ENCODE measurements at places on chromosomes 4 and X.

DNA sequence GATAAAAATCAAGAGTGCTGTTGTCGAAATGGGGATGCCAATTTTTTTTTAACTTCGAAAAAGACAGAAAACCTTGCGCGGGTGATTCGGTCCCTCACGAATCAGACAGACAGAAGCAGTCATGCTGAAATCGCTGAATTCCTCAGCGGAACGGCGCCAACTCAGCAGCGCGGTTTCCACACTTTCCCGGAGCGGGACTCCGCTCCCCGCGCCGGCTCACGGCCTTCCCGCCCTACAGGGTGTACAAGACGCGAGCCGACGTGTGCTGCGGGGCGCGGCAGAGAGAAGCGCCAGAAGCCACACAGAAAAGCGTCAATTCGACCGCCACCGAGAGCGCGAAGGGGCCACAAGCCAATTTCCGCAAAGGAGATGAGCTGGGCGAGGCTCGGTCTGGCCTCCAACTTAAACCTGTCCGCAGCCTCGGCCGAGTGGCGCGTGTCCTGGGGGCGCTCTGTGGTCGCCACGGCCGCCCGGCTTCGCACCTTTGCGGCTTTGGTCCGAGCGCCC, 1.3 kb downstream of the NEXMIF start:
- no peak for DNase-seq

DNA sequence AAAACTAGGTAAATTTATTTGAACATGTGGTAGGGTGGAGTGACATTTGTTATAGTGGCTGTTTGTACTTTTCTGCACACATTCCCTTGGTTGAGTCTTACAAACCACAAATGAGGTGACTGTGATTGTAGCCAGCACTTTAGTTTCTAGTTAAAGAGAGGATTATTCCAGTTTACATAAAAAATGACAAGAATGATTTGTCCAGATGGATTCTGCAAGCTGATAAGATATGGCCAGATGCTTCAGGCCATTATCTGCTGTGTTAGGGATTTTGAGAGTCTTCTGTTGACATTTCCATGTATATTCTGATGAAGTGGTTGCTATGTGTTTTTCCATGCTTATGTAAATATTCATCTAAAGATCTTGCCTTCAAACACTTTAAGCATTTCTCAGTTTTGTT, 31.0 kb upstream of the PDE5A start:
- DNase-seq = no peak

DNA sequence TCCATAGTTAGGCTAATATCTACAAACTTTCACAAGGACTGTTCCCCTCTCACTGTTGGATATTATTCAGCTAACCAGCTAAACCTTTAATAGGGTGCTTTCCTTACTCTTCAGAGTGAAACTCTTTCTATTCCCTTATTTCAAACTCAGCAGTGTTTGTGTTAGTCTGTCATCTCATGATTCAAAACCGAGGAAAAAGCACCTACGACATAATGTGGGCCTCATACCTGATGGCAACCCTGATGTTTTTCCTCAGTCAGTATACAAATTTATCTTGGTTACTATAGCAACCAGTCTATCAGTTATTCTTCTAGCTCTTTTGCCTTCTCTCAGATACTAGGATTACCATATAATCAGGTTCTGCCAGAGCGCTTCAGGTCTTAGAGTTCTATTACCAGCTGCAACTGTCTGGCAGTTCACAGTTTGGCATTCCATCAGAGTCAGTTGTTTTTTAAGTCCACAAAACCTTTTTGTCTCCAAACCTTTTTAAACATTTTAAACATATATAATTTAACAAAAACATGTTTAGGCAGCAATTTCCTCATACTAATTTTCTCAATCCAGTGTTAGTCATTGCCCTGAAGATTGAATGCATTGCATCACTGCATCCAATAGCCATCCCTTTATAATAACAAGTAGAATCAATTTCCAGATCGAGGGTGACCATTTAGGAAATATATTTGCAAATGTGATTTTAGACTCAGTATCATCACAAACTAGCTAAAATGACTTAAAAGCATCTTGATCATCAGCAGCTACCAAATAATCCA, 7.4 kb downstream of the WDR44 start:
- no peak for DNase-seq

- DNase-seq = no peak
Observed at GRCh38 chr4:156875704-156876103, 95.9 kb downstream of the PDGFC start.

DNA sequence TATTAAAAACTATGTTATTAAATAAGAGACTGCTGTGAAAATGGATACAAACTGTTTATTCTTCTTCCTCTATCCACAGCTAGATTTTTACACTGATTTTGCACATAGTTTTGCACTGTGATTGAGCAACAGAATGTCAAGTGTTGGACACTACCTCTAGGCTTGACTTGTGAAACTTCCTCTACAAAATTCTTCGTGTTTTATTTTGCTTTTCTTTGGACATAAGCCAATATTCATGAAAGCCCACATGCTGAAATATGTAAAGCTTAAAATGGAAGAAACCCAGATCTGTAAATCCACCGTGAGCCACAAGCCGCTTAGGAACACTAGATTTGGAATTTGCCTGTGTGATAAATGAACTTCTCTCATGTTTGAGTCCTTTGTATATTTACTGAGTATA, 849.4 kb downstream of the FSTL5 start:
- no peak for DNase-seq

DNA sequence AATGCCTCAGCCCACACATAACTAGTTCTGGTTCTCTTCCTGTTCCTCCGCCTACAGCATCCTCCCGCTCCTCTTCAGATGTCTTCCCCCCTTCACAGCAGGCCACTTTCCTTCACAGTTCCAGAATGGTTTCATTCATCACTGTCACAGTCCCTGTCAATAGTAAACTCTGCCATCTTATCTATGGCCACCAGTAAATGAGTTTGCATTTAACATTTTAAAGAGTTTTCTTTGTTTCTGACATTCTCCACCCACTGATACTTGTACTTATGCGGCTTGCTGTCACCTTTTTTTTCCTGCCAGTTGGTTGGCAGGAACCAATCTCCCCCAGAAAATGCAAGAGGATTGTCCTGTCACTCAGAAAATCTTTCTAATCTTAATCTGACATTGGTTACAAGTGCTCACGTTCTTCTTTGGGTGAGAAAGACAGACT, 114.1 kb downstream of the GLUD2 start:
- no peak for DNase-seq

DNA sequence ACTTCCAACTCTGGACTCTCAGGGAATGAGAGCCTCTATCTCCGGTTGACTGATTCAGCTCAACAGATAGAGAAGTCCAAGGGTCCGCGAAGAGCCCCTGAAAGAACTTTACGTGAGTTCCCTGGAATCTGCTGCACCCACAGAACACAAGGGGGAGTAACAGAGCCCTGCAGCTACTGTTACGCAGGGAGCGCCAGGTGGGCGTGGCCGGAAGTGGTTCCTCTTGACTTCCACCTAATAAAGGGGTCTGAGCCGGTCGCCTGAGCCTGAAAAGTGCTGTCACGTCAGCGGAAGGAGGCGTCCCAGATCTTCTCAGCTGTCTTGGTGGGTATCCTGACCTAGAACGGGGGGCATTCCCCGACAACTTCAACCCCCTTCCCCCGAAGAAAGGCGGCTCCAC, at the start of gene MAGEB6:
Gene MAGEB6 (plus strand): TSS at position 237 of the 400 bp plus-strand sequence. CDS start 1,407 bp downstream, outside the sequence.
- DNase-seq = no peak

DNA sequence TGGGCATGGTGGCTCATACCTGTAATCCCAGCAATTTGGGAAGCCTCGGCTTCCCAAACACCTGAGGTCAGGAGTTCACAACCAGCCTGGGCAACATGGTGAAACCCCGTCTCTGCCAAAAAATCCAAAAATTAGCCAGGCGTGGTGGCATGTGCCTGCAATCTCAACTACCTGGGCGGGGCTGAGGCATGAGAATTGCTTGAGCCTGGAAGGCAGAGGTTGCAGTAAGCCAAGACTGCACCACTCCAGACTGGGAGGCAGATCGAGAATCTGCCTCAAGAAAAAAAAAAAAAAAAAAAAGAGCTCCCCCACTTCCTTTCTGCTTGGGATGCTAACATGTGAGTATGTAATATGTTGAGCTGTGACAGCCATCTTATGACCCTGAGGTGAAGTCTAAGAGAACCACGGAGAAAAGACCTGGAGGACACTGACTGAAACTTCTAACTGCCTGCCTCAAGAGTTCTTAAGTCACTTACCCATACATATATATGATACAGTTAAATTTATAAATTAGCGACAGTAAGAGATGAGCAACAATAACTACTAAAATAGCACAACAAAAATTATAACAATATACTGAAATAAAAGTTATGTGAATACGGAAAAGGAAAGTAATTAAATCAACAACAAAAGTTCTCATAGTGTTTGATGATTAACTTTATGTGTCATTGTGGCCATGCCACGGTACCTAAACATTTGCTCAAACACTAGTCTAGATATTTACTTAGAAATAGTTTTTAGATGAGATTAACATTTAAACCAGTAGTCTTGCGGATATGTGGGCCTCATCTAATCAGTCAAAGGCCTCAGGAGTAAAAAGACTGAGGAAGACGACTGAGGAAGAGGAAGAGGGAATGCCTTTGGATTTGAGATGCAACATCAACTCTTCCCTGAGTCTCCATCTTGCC, 178.3 kb downstream of the OPHN1 start:
- no peak for DNase-seq

DNA sequence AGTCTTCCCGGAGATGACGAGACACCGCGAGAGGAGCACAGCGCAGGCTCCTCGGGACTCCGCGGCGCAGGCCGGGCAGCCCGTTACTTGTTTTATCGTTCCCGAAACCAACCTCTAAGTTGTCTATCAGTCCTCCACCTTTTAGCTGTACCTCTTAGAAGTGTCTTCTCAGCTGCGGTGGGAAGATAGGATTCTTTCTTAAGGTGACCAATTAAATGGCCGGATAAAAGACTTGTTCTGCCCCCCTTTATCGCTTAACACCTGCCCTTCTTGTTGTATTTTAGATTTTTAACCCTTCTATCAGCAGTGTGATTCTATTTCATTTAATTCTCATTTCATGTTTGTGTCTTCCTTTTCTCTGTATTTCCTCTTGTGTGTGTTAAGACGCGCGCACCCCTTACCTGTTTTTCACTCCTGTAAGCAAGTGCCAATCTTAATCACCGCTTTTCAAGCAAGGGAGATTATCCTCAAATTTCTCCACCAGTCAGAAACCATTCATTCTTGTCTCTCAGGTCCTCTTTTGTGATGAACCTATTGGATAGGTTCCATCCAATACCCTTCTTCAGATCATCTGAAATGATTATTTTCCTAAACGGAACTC, at the start of gene SLC9B2:
Gene SLC9B2 (minus strand): TSS at position 15 of the 601 bp plus-strand sequence. CDS start 9,211 bp downstream, outside the sequence.
- no peak for DNase-seq

DNA sequence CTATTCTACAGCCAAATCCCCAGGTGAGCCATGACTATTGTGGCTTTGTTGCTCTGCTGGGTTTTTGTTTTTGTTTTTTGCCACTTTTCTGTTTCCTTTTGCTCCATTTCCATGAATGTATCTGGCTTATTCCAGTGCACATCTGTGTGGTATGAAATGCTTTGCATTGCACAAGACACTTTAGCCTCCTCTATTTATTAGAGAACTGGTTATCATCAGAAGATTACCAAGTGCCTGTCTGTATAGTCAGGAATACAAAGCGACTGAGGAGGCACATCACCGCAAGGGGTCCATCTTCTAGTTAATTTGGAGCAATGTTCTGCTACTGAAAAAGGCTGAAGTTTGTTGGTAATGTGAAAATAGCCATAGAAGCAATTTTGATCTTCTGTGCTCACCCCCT, 120.8 kb downstream of the DCLK2 start:
- DNase-seq = no peak

DNA sequence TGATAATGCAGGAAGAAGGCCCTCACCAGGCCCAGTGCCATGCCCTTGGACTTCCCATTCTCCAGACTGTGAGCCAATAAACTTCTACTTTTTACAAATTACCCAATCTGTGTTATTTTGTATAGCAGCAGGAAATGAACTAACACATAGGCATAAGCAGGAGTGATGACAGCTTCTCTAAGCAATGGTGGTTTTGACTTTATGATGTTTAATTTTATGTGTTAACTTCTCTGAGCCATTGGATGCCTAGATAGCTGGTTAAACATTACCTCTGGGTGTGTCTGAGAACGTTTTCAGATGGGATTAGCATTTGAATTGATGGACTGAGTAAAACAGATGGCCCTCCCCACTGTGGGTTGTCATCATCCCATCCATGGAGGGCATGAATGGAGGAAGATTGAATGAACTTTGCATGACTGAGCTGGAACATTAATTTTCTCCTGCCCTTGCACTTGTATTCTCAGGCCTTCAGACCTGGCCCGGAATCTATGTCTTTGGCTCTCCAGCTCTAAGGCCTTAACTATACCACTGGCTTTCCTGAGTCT, 13.9 kb upstream of the PDLIM3 start:
- DNase-seq = no peak

GRCh38 chr4:137651128-137651527, 118.8 kb upstream of the PCDH18 start:
- no peak for DNase-seq

GRCh38 chr4:22969287-22969896, 276.7 kb downstream of the GBA3 start:
- no peak for DNase-seq

GRCh38 chr4:1973661-1974060, 35.1 kb downstream of the NELFA start:
- no peak for DNase-seq

DNA sequence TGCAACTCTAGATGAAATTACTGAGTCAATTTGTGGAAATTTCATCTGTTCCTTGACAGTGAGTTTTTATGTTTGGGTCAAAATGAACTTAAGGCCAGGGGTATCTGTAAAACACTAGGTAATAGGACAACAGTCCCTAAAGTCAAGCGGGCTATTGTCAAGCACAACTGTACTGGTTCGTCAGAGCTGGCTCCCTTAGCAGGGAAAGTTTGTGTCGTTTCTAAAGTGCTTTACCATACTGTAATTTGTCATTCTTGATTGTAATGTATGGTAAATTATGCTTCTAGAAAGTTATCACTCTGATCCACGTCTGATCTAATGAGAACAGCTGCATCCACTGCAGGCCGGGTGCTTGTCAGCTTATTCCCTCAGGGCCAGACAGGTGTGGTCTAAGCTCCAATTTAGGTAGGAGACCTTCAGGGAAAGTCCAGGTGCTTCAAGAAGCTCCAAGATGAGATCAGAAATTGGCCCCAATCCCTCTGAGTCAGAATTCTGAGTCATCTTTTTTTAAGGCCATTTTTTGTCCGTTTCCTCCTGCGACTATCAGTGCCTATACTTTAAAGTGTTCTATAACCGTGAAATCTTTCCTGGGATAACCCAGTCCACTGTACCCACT, 92.2 kb downstream of the PALLD start:
- no peak for DNase-seq

GRCh38 chr4:855880-856224, 29.9 kb upstream of the CPLX1 start:
- no peak for DNase-seq

GRCh38 chrX:108159028-108159670, 67.6 kb downstream of the ATG4A start:
- no peak for DNase-seq

- DNase-seq = no peak
Observed at GRCh38 chrX:25072247-25072646, 56.5 kb upstream of the ARX start.

- DNase-seq = no peak
Observed at GRCh38 chr4:81828991-81829390, 357.3 kb upstream of the RASGEF1B start.
